ENCODE measurements at places on chromosomes 3 and 15.

DNA sequence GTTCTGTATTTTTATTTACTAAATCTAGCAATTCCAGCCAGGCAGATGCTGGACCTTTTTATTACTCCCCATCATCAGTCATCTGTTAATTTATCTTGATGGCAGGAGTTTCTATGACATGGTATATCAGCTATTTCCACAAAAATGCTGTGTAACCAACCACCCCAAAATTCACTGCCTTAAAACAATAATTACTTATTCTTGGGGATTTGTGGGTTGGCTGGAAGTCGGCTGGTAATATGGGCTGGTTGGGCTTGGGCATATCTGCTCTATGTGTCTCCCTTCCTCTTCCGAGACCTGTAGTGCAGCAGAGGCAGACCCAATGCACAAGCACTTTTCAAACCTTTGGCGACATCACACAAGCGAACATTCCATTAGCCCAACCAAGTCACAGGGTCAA lies 92.1 kb upstream of the UBE2E1 start:
- no peak for DNase-seq

DNA sequence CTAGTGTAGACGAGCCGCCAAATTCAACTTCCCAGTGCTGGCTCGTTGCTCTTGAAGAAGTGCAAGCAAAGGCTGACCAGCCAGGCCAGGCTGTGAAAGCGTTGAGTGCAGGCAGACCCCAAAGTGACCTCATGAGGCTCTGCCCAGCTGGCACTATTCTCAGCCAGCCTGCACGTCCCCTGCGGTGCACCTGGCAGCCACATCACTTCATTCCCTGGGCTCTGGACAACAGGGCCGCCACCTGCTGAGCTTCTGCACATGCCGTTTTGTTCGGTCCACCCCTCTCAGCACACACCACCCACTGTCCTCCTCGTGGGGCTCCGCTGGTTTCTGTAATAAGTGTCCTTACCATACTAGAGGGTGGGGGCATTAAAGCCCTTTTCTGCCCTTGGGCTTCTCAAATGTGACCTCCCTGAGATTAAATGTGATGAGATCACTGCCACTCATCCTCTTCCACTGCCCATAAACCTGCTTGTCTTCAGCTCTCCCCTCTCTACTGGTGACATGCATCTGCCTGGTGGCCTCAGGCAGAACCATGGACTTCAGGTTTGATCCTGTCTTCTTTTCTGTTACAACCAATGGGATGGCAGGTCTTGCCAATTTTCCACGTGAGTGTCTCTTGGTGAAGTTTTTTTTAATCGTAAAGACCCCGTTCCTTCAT lies 6.1 kb downstream of the RASGRF1 start:
- no peak for DNase-seq

- DNase-seq, result no peak
Observed at GRCh38 chr3:151421938-151422337, 37.4 kb upstream of the P2RY12 start.

- DNase-seq, result peak; percentile 23
Observed at GRCh38 chr3:111963424-111963823, 15.4 kb upstream of the ABHD10 start.

DNA sequence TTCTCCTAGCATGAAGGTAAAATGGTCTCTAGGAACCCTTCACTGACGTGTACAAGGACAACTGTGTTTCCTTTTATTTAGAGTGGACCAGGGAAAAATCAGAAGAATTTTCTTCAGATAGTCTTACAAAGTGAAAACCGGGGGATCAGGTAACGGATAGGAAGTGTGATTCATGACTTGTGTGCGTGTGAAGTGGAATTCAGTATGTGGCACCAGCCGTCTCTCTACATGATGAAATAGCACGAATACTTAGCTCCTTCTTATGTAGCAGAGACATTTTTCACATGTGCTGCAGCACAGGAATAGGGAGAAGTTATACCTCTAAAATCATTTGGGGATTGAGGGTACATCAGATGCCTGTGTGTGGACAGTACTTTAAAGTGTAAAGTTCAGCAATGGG lies 159.2 kb downstream of the MEX3B start:
- DNase-seq, result no peak

DNA sequence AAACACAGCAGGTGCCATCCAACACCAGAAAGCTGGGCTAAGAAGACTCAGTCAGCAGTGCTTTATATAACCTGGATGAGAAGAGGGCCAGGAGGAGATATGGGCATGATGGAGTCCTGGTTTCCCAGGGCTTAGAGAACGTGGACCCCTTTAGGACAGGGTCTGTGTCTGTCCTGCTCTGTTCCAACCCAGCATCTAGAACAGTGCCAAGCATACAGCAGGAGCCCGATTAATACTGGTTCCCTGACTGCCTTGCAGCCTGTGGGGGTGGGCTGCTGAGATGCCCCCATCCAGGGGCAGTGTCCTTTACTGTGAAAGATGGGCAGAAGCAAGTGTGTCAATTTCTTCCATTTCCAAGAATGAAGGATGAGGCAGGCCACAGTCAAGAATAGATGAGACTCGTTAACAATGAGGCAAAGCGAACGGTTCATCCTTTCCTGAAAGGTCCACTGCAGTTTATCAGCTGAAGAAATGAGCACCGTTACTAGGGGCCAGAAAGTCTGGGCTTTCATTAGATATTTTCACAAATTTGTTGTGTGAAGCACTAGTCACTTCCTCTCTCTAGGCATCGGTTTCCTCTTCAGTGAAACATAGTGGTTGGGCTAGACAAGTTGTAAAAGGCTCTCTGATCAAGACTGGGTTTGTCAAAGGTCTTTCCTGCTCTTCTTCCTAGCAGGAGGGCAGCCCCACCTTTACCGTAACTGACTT lies 72.0 kb upstream of the HERC1 start:
- peak; percentile 14 for DNase-seq

DNA sequence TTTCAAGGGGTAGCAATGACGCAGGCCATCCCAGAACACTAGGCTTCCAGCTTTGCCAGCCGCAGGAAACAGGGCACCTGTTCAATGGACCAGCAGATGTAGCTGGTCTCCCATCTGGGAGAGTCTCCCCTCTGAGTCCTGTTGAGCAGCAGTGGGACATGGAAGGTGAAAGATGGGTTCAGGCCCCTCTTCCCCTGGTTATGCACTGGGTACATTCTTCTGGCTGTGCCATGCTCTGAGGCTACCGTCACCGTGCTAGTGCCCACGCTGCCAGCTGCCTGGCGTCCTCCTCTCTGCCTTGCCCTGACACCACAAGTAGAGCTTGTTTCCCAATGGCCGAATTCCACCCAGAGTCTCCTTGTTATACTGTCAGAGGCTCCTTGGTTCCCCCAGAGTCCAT lies 63.1 kb downstream of the TLE3 start:
- no peak for DNase-seq

- DNase-seq, result no peak
Observed at GRCh38 chr15:59150185-59150584, 45.2 kb downstream of the CCNB2 start.

DNA sequence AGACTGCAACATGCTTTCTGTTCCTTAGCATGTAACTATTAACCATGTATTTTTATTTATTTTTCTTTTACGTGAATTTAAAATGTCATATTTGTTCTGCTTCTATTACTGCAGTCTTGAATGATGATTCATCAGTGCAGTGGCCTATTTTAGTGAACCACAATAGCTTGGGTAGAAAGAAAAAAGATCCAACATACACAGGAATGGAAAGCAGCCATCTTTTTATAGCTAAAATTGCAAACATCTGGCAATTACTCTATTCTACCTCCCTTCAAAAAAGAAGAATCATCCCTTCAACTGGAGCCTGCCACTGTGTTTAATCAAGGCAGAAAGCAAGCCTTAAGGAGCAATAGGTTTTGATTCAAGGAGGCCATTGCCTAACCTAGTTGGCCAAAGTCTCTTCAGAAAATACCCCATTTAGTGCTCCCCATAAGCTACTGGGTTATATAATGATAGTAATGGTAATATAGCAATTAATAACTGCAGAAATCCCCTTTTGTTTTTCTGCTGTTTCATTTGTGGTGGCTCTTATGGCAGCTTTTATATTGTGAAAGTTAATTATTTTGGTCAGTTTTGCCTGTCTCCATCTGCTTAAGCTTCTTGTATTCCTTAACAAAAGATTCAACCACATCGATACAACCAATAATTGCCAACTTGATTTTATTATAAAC lies 267.3 kb downstream of the LPP start:
- DNase-seq, result no peak

- no peak for DNase-seq
Observed at GRCh38 chr15:89172921-89173320, 48.5 kb downstream of the RLBP1 start.

DNA sequence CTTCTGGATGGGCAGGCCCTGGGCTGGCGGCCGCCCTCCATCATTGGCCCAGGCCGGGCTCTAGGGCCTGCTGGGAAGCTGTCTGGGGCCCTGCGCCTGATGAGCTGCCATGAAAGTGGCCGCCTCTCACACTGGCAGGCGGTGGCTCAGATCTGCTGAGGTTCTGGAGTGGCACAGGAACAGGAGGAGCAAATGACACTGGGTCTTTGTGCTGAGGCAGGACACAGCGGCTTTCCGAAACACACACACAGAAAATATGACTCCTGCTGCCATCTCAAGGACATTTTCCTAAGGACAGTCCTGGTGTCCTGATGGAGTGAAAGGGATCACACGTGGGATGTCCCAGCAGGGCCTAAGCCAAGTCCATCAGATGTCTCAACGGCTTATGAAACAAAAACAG lies 103.5 kb downstream of the NUP210 start:
- no peak for DNase-seq

- DNase-seq, result no peak
Observed at GRCh38 chr3:188106454-188106853, 47.5 kb upstream of the LPP start.

- DNase-seq, result no peak
Observed at GRCh38 chr3:185651971-185652370, 65.9 kb downstream of the SENP2 start.

GRCh38 chr3:192174283-192174682 lies 553.1 kb downstream of the FGF12 start:
- no peak for DNase-seq

DNA sequence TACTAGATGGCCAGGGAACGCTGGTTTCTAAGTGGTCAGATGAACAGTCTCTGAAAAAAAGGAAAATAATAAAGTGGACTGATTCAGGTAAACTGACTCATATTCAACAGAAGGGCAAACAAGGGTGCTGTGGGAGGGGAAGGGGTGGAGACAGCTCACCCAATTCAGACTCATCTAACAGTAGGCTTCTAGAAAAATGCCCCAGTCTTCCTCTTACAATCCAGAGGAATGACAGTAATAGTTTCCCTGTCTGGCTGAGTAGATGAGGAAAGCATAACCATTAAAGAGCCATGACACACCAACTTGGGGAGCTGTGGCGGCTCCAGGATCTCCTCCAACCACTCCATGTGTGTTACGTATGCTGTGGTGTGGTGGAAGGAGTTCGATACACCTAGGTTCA lies 231.4 kb upstream of the UMPS start:
- no peak for DNase-seq

DNA sequence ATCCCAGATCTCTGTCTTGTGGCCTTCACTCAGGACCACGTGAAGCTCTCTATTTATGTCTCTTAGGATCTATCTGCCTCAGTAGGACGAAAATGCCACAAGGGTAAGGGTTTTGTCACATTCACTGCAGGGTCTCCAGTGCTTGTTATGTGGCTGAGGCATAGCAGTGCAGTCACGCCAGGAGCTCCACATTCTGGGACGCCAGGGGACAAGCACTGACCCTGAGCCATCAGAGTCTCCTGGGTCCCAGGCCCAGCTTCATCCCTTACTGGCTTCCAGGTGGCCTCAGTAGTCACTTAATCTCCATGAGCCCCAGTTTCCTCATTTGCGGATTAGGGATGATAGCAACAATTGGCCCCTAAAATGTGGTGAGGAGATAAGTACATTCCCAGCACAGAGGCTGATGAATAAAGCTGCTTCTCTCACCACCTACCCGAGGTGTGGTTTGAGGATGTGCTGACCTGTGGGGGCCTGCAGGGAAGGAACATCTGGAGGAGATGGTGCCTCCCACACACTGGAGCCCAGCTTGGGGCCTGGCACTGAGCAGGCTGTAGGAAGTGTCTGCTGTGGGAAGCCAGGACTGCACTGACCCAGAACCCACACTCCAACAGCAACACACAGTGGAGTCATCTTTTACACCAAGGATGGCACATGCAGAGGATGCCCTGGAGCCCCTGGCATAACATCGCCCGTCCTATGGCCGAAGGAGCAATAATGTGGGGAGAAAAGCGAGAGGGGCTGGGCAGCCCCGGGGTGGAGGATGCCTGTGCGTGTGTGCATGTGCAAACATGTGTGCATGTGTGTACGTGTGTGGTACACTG lies 93.2 kb upstream of the IQSEC1 start:
- DNase-seq, result no peak

DNA sequence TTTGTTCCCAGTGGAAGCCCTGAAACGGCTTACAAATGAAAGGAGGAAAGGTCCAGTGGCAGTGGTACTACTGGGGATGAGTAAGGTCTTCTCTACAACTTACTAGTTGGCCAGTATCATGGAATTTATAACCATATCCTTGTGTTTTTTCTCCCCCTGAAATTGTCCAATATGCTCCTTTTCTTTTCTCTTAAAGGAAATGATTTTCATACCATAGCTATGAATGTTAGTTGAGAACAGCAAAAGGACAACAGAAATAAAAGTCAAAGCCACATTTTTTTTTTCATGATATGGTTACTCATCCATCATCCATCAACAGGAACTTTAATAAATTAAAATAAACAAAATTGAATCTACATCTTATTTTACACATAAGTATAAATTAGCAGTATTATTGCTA lies 450.4 kb downstream of the MFSD1 start:
- no peak for DNase-seq

- DNase-seq, result no peak
Observed at GRCh38 chr15:23438816-23439466, 8.1 kb downstream of the GOLGA6L2 start.

GRCh38 chr3:155919728-155920127 lies 49.3 kb downstream of the GMPS start:
- no peak for DNase-seq

- DNase-seq, result no peak
Observed at GRCh38 chr3:157101486-157101885, 58.5 kb downstream of the CCNL1 start.

- no peak for DNase-seq
Observed at GRCh38 chr15:99486371-99487336, 79.1 kb upstream of the MEF2A start.

DNA sequence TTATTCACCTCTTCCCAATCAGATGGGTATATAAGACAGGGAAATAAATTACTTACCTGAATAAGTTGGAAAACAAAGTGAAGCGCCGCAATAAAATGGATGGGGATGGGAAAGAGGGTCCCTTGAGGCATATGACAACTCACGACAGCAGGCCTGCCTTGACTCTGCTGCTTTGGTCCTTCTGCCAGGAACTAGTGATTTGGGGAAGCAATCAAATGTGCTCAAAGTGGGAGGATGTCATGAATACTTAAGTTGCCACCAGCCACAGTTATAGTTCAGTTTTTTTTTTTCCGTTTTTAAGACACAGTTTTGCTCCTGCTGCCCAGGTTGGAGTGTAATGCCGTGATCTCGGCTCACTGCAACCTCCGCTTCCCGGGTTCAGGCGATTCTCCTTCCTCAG lies 4.6 kb downstream of the PARL start:
- DNase-seq, result no peak

Data from activated CD4-positive, alpha-beta T cell treated with anti-CD3 and anti-CD28 coated beads, Interleukin-2, Interleukin-6, amounts not matched to agents 100 ng/mL and 50 ng/mL, durations not matched to agents 16 hours and 8 hours (primary cell).